ENCODE measurements at places on chromosomes 7 and 10. TPM values are rescaled to one million over a fixed set of nuclear protein-coding genes. Genes with fewer than 3 reads are reported as not detected.

- DNase-seq: no peak
Measured at GRCh38 chr10:49592726-49593563, 17.2 kb upstream of the SLC18A3 start.

DNA sequence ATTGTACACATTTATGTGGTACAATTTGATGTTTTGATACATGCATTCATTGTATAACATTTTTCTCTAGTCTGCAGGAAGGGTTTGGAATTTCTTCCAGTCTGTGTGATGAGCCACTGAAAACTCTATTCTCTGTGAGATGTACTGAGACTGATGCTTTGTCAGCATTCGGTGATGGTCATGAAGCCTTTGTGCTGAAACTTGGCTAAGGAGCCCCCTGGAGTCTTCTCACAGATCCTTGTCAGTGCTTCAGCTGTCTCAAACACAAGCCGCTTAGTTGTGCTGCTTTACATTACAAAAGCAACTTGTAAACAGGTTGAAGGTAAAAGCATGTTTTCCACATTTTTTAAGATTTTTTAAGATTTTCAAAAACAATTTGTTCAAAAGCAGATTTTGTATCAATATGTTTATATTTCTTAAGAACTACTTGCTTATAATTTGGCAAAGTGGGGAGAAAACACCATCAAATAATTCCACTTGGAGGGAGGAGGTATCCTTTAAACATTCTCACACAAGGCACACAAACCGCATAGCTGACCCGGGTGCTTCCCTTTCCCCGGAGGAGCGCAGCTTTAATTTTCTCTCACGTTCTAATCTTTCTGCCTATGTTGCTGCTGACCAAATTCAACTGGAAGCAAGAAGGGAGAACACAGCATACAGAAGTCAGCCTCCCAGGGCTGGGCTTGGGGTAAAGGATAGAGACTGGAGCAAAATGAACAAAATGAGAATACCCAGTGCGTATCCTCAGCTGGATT, 249.8 kb upstream of the VSTM2A start:
- no peak for DNase-seq

DNA sequence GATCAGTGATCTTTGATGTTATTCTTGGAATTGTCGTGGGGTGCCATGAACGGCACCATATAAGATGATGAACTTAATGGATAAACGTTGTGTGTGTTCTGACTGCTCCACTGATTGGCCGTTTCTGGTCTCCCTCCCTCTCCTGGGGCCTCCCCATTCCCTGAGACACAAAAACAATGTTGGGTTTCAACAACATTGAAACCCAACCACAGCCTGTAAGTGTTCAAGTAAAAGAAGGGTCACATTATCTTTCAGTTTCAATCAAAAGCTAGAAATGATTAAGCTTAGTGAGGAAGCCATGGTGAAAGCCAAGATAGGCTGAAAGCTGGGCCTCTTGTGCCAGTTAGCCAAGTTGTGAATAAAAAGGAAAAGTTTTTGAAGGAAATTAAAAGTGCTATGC, 19.5 kb downstream of the EN2 start:
- DNase-seq: no peak

DNA sequence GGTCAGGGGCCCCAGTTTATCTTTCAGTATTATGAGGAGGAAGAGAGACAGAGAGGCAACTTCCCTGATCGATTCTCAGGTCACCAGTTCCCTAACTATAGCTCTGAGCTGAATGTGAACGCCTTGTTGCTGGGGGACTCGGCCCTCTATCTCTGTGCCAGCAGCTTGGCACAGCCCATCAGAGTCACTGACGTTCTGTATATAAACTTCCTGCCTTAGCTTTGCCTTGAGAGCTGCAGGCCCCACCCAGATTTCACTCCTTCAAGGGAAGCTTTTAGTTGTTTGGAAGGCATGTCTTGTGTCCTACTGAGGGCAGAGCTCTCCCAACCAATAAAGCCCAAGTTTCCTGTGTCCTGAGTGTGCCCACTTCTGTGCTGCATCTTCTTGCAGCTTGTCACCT, 242.5 kb upstream of the PRSS58 start:
- DNase-seq: no peak

DNA sequence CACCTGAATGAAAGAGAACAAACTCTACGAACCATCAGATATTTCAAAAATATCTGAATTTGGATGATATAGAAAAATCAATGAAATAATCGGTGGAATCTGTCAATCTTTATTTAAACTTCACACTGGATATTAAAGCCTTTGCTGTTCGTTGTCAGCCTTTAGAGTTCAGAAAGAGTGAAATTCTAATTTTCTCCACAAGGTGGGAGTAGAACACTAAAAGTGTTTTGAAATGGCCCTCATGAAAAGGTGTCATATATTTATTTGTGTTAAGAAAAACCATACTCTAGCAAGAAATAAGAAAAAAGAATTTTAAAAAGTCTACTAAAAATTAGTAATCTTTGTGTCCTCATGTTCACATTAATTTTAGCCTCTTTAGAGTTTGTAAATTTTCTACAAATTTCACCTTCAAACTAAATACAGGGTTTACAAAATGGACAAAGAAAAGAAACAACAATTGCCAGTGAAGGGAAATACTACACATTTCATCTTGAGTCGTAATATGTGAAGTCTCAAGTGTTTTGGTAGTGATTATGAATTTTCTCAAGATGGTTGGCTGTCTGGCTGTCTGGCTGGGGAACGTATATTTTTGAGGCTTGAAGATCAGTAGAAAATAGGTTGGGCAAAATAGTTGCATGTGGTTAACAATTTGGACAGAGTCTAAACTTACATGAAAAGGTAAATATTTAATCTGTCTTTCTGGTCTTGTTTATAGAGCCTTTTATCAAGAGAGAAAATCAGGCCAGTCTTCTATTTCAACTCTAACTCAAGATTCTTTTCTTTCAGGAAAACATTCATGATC, 43.7 kb downstream of the DNAJB9 start:
- DNase-seq: no peak

- DNase-seq: no peak
Measured at GRCh38 chr10:45466784-45467183, 92.8 kb downstream of the ALOX5 start.

- no peak for DNase-seq
Measured at GRCh38 chr10:10313149-10313835, 704.4 kb upstream of the CELF2 start.

GRCh38 chr10:44723082-44723481, 188.1 kb upstream of the TMEM72 start:
- no peak for DNase-seq

GRCh38 chr7:137360087-137360679, 16.6 kb upstream of the PTN start:
- DNase-seq: no peak

- no peak for DNase-seq
Measured at GRCh38 chr10:70592746-70593512, 9.6 kb downstream of the PRF1 start.

GRCh38 chr10:128540128-128540762, 414.0 kb upstream of the MKI67 start:
- no peak for DNase-seq

- DNase-seq: peak; percentile 95
Measured at GRCh38 chr10:43420369-43421200, 11.6 kb upstream of the HNRNPF start.

- DNase-seq: no peak
Measured at GRCh38 chr7:130268463-130269317, 2.0 kb downstream of the CPA2 start.

DNA sequence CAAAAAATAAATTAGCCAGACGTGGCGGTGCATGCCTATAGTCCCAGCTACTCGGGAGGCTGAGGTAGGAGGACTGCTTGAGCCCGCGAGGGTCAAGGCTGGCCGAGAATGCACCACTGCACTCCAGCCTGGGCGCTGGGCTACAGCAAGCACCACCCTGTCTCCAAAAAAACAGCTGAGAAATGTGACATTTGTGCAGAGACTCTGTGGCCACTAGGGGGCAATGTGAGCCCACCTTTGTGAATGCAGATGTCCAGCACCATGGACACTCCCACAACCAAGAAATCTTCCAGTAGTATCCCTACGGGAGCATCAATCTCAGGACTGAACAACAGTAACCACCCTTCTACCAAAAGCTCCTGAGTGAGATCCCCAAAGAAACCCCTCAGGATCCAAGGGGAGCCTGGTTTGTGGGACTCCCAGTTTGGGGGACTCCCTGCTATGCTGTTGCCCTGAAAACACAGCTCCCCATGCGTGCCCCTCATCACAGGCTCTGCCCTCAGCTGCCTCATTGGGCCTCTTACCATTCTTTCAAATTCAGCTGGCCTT, 6.2 kb upstream of the AHCYL2 start:
- DNase-seq: peak; percentile 79

DNA sequence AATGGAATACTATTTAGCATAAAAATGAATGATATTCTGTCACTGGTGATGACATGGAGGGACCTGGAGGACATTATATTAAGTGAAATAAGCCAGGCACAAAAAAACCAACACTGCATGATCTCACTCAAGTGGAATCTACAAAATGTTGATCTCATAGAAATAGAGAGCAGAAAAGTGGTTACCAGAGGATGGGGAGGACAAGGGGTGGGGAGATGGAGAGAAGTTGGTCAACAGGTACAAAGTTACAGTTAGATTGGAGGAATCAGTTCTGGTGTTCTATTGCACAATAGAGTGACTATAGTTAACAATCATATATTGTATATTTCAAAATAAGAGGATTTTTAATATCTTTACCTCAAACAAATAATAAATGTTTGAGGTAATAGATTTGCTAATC, 24.7 kb upstream of the SLC18A3 start:
- no peak for DNase-seq

DNA sequence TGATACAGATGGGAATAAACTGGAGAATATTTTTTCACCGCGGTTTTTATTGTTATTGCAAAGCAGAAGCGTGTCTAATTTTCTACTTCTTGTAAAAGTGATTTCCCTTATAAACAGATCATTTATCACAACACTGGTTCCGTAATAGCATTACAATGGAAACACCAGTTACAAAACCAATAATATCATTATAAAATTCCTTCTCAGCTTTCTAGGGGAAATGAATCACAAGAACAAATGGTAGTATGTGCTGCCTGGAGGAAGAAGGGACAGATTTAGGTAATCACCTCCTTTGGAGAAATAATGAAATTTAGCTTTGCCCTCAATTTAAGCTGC, 2.4 kb upstream of the CCDC6 start:
- no peak for DNase-seq

- DNase-seq: no peak
Measured at GRCh38 chr7:94655126-94655847, 646 bp downstream of the SGCE start.

DNA sequence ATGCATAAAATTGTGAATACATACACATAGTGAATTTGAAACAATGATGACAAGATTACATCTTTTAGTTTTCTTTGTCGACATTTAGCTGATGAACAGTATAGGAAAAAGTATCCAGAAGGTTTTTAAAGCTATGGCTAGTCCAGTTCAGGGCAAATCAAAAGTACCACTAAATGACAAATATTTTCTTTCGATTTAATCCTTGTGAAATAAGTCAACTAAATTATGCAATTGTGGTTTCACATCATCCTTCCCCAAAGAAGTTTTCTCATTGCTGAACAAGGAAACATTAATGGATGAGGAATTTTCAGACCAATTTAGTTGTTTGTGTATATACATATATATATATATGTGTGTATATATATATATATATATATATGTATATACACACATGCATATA, 774.0 kb downstream of the DNAJB9 start:
- DNase-seq: no peak

DNA sequence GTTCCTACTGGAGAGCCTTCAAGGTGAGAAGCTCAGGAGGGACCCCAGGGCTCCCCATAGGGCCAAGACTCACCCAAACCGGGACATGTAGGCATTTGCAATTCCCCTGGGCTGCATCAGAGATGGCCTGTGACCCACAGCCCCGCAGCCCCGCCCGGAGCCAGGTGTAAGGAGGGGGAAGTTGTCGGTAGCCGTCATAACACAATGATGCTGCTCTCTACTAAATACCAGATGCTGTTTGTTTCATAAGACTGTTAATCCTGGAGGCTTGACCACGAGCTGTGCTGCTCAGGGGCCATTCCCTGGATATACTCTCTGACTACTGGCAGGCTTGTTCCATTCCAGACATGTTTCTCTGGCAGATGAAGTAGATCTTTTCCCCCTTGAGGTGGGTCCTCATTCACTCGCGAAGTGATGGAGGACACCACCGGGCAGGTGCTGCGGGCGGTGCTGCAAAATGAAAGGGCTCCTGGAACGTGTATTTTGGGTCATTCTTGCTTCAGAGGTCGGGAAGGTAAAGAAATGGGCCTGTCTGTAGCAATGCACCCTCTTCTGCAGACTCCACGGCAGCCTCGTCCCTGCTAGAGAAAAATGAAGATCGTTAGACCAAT, 61.1 kb downstream of the MKI67 start:
- no peak for DNase-seq

DNA sequence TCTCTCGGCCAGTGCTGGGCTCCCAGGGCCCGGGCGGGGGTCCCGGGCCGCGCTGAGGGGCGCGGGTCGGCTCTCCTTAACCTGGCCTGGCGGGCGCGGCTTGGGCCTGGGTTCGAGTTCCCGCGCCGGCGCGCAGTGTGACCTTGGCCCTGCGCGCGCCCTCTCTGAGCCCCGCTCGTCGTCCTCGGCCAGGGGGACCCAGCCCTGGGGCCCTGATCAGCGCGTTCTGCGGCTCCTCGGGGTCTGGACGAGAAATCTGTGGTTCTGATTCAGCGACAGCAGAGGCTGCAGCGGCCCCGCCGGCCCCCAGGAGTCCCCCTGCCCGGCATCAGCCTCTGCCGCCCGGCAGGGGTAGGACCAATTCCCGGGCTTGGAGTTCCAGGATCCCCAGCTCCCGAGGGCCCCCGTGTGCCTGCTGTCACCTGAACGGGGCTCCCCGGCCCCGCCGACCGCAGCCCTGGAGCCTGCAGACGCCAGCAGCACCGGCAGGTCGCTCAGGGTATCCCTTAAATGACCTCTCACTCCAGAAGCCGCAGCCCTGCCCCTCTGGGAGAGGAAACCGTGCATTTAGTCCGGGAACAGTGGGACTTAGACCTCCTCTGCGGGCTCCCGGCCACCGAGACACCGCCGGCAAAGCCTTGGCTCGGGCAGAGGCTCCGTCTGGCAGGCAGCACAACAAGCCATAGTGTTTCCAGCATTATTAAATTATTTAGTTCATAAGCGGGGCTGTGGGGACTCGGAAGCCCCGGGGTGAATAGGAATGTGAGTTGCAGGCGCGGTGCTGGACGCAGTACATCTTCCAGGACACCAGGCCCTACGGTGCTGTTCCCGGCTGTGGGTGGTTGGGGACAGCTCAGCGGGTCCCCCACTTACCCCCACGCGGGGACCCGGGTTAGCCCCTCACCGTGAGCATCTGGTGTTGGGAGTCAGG, 572 bp downstream of the CHST12 start:
- peak; percentile 75 for DNase-seq

GRCh38 chr7:80681272-80681885, 42.9 kb downstream of the CD36 start:
- no peak for DNase-seq

Gene FEZF1
- not detected for total RNA-seq

Gene EGR2
- total RNA-seq: 41.4 TPM

Gene TES
- total RNA-seq: 94.0 TPM

Gene SCRN1
- 36.1 TPM for total RNA-seq

Gene GJC3
- total RNA-seq: not detected

All from upper lobe of right lung (tissue), 1 donor.